ENCODE measurements at places on chromosomes 13 and 19. TPM values are rescaled to one million over a fixed set of nuclear protein-coding genes. Genes with fewer than 3 reads are reported as not detected.

DNA sequence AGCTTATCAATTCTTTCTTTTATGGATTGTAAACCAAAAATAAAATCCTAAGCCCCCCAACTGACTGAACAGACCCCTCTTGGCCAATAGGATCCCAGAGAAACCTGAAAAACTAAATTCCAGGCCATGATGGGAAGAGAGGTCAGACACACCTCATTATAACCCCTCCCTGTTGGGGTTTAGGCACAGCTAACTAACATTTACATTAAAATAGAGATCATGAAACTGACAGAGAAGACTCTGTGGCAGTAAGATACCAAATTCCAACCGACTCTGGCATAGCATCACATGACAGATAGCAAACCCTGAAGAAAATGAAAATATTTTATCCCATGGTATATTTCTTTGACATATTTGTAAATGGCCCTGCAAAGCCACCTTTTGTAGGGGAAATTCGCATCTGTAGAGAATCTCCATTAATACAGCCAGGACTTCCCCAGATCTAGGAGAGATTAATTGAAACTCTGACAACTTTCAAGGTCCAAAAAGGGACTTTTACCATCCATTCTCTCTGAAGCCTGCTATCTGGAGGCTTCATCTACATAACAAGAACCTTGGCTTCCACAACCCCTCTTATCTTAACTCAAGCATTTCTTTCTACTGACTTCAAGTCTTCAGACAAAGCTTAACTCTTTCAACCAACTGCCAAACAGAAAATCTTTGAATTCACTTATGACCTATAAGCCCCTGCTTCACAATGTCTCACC is 27.1 kb upstream of the GAS6 start:
- H3K36me3 ChIP-seq: no peaks in the 10 kb centered on the region
- no peaks in the 10 kb centered on the region for H3K4me1 ChIP-seq
- no peak overlapping the region for H3K4me3 ChIP-seq
- no peak overlapping the region for H3K27ac ChIP-seq

DNA sequence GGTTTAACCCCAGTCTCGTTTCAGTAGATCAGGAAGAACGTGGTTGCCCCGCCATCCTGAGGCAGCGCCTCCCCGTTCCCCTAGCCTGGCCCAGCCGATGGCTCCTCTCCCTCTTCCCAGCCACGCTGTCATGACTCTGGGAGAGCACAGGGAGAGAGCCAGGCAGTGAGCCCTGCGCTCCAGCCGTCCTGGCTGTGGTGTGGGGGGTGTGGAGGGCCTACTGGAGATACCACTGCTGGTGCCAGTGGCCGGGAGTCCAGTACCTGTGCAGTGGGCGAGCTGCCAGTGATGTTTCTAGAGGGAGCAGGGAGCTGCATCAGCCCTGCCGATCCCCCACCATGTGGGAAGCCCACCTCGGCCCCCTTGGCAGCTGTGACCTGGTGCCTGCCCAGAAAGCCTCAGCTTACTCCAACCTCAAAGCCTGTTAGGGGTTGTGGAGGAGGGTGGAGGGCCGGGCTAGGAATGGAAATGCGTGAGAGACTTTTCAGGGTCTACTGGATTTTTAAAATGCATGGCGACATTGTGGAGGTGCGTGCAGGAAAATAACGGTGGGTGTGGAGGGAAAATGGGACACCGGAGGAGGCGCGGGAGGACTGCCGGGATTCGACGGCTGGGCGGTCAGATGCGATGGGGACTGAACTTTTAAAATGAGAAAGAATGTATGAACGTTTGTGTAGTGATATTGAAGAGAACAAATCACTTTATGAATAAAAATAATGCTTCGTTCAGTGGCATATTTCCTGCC is 4.9 kb downstream of the TEX29 start:
- H3K27ac ChIP-seq: no peak overlapping the region
- no peak overlapping the region for H3K4me3 ChIP-seq
- no peaks in the 10 kb centered on the region for H3K4me1 ChIP-seq
- no peaks in the 10 kb centered on the region for H3K36me3 ChIP-seq
- H3K27me3 ChIP-seq: no peaks in the 10 kb centered on the region
- no peak for DNase-seq

GRCh38 chr13:109728791-109729731 is 57.3 kb downstream of the IRS2 start:
- peak overlapping the region; percentile 36 for H3K4me3 ChIP-seq
- H3K27ac ChIP-seq: no peak overlapping the region
- H3K4me1 ChIP-seq: peaks cover 9% of the 10 kb centered on the region
- DNase-seq: peak; percentile 38

- no peaks in the 10 kb centered on the region for H3K36me3 ChIP-seq
- DNase-seq: no peak
- H3K4me3 ChIP-seq: no peak overlapping the region
Observed at GRCh38 chr13:110005563-110005962, 219.2 kb upstream of the IRS2 start.

DNA sequence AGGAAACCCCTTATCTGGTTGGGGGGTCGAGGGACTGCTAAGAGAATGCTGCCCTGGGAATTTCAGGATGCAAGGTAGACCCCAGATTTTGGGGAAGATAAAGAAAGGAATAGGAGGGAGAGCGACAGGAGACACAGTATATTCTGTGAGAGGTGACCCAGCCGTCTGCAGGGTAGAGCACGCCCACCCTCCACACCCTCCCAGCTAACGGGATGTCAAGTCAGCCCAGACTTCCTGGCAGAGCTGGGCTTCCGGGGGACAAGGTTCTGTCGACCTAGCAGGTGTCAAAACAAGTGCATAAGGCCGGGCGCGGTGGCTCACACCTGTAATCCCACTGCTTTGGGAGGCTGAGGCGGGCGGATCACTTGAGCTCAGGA is 695 bp upstream of the PRR36 start:
- no peak overlapping the region for H3K4me3 ChIP-seq
- peaks cover 12% of the 10 kb centered on the region for H3K27me3 ChIP-seq
- H3K27ac ChIP-seq: no peak overlapping the region

GRCh38 chr19:13260883-13261653 is 110.9 kb downstream of the IER2 start:
- H3K27me3 ChIP-seq: peaks cover 7% of the 10 kb centered on the region
- peaks cover 16% of the 10 kb centered on the region for H3K4me1 ChIP-seq
- H3K4me3 ChIP-seq: peak overlapping the region; percentile 8
- H3K36me3 ChIP-seq: no peaks in the 10 kb centered on the region
- peak; percentile 84 for DNase-seq
- peak overlapping the region; percentile 35 for H3K27ac ChIP-seq

DNA sequence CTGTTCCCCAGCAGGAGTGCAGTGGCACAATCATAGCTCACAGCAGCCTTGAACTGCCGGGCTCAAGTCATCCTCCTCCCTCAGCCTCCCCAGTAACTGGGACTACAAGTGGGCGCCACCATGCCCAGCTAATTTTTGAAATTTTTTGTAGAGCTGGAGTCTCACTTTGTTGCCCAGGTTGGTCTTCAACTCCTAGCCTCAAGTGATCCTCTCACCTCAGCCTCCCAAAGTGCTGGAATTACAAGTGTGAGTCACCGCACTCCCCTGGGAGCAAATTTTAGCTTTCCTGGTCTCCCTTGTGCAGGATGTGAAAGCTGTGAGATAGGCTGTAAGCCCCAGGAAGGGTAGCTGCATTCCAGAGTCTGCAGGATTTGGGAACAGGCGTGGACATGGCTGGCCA is 5.4 kb upstream of the GARRE1 start:
- no peak overlapping the region for H3K4me3 ChIP-seq
- H3K27ac ChIP-seq: no peak overlapping the region
- H3K36me3 ChIP-seq: no peaks in the 10 kb centered on the region
- DNase-seq: no peak
- H3K27me3 ChIP-seq: no peaks in the 10 kb centered on the region

DNA sequence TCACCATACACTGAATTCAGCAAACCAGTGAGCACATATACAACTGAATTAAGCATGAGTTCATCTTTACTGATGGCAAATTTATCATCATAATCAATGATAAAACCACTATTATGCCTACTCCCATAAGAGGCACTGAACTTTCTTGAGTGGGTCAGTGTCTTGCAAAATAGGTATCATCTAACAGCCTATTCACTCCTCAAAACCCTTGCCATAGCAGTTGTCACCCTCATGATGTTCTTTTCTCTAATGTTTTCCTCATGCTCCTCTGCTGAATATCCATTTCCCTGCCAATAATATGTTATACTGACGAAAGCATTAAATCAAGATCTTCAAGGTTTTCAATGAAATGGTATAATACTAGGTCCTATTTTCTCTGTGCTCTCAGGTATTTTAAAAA is 5.6 kb downstream of the ARGLU1 start:
- H3K36me3 ChIP-seq: peaks cover 20% of the 10 kb centered on the region
- H3K4me3 ChIP-seq: no peak overlapping the region
- H3K4me1 ChIP-seq: peaks cover 18% of the 10 kb centered on the region
- no peaks in the 10 kb centered on the region for H3K27me3 ChIP-seq
- DNase-seq: no peak

GRCh38 chr19:51081476-51081875 is 1.2 kb downstream of the KLK14 start:
- H3K4me3 ChIP-seq: no peak overlapping the region
- H3K4me1 ChIP-seq: no peaks in the 10 kb centered on the region

- H3K4me1 ChIP-seq: peaks cover 23% of the 10 kb centered on the region
- no peaks in the 10 kb centered on the region for H3K27me3 ChIP-seq
- no peak overlapping the region for H3K4me3 ChIP-seq
- H3K36me3 ChIP-seq: peaks cover 12% of the 10 kb centered on the region
- no peak for DNase-seq
Observed at GRCh38 chr13:29538652-29539040, 56.8 kb downstream of the SLC7A1 start.

DNA sequence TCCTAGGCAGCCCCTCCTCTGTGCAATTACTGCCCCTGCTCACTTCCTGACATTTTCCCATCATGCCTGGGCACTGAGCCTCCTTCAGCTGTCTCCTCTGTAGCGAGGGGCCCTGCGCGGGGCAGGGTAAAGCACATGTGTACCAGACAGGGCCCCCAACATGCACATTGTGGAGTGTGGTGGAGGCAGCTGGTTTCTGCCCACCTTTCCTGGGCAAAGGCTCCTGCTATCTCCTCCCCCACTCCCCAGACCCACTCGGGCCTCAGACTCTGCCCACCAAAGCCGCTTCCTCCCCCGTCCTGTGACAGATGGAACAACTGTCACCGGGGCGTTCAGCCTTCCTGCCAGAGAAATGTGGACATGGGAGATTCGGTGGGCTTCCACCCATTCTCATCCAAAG is 2.9 kb upstream of the KPTN start:
- no peaks in the 10 kb centered on the region for H3K4me1 ChIP-seq
- no peaks in the 10 kb centered on the region for H3K36me3 ChIP-seq
- no peak for DNase-seq
- no peak overlapping the region for H3K27ac ChIP-seq
- H3K27me3 ChIP-seq: no peaks in the 10 kb centered on the region

DNA sequence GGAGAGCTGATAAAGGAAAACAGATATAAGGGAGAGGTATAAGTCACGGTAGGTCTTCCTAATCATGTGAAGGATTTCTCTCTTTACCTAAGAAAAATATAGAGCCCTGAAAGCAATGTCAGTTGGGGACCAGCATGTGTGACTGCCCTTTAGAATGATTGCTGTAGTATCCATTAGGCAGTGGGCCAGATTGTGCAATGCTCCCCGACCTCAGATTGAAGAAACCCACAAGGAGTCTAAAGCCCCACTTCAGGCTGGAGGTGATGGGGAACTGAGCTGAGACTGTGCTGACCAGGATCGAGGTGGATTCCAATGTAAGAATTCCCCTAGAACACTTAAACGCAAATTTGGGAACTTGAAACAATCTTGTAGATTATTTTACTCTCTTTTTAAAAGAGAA is 614.4 kb downstream of the LIG4 start:
- DNase-seq: no peak
- no peaks in the 10 kb centered on the region for H3K27me3 ChIP-seq
- H3K4me1 ChIP-seq: no peaks in the 10 kb centered on the region
- no peaks in the 10 kb centered on the region for H3K36me3 ChIP-seq
- H3K27ac ChIP-seq: no peak overlapping the region

DNA sequence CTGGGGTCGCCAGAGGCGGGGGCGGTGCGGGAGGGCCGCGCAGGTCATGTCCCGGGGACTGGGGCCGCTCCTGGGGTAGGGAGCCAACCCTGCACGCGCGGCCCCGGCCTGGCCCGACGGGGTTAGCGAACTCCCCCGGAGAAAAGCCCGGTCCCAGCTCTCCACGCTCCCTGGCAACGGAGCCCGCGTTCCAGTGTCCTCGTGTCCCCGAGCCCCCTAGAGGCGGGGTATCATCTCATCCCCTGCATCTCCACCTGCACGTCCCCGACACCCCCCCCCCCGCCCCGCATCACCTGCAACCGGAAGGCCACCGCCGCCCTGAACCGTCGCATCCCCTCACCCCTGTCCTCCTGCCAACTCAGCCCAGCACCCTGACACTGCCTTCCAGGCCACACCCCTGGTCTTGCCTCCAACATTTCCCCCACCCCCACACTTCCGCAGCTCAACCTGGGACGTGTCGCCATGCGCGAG is 2.7 kb downstream of the WDR88 start:
- H3K27ac ChIP-seq: no peak overlapping the region
- H3K36me3 ChIP-seq: peaks cover 2% of the 10 kb centered on the region

- H3K36me3 ChIP-seq: no peaks in the 10 kb centered on the region
- DNase-seq: peak; percentile 77
- peak overlapping the region; percentile 74 for H3K27ac ChIP-seq
- no peak overlapping the region for H3K4me3 ChIP-seq
Observed at GRCh38 chr19:4374498-4375163, 25.7 kb downstream of the SH3GL1 start.

DNA sequence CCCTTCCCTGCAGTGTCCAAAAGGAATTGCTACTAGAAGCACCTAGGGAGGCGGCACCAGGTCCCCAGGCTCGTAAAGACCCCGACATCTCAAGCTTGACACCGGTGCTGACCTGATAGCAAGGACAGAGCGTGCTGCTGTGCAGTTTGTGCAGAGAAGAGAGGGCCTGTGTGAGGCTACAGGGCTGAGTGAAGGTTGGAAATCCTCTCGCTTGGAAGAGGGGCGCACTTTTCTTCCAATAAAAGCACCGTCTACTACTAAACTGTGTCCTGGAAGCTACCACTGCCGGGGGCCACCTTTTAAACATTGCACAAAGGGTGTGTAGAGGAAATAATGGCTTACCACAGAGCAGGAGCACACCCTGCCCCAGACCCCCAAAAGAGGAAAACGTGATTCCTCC is 11.0 kb downstream of the TMEM272 start:
- no peak overlapping the region for H3K4me3 ChIP-seq
- no peak for DNase-seq
- no peak overlapping the region for H3K27ac ChIP-seq
- peaks cover 25% of the 10 kb centered on the region for H3K27me3 ChIP-seq

Gene PRSS57
- total RNA-seq: not detected

Gene KCTD4
- 0.64 TPM for total RNA-seq

Gene KLC3
- 1.2 TPM for total RNA-seq

Gene SLITRK5
- total RNA-seq: 2.1 TPM

Gene RNF113B
- total RNA-seq: not detected

Gene CLEC11A
- total RNA-seq: not detected

Gene ACER1
- not detected for total RNA-seq

Gene KIR2DL4
- total RNA-seq: not detected

Gene ZNF766
- total RNA-seq: 13.2 TPM

Gene ACP5
- not detected for total RNA-seq

Gene KCNC3
- total RNA-seq: not detected

Gene KLK1
- total RNA-seq: not detected

Gene RDH8
- total RNA-seq: not detected

Gene CRLF1
- total RNA-seq: 53.1 TPM
